ENCODE measurements at places on chromosomes 1 and 21. TPM values are rescaled to one million over a fixed set of nuclear protein-coding genes. Genes with fewer than 3 reads are reported as not detected.
A peak's percentile ranks its signal among the peaks of the same experiment; 100 is the strongest.

GRCh38 chr1:27314169-27314568, 7.8 kb upstream of the TMEM222 start:
- H3K27me3 ChIP-seq: peaks cover 5% of the 10 kb centered on the region
- no peaks in the 10 kb centered on the region for H3K4me1 ChIP-seq
- no peak overlapping the region for H3K4me3 ChIP-seq
- no peak overlapping the region for H3K27ac ChIP-seq

GRCh38 chr1:118155106-118155505, 29.9 kb downstream of the SPAG17 start:
- no peaks in the 10 kb centered on the region for H3K27me3 ChIP-seq
- no peak for DNase-seq
- H3K36me3 ChIP-seq: no peaks in the 10 kb centered on the region
- no peak overlapping the region for H3K27ac ChIP-seq
- no peak overlapping the region for H3K4me3 ChIP-seq

GNG12 gene
- 101 TPM for total RNA-seq

MMEL1 gene
- total RNA-seq: not detected

CD160 gene
- total RNA-seq: not detected

- peak within 1 kb of the TSS; percentile 34 for H3K4me3 ChIP-seq
- H3K4me1 ChIP-seq: no peaks in the 10 kb centered on the region
- H3K27ac ChIP-seq: no peak within 1 kb of the TSS
These were observed at the start of gene FAM43B for GRCh38 chr1:20551945-20552727. Gene FAM43B, plus strand, starts transcription at chr1:20552573. Its CDS starts 401 bp downstream, at chr1:20552974.

GRCh38 chr1:187010571-187011309, 182.0 kb downstream of the PLA2G4A start:
- no peaks in the 10 kb centered on the region for H3K36me3 ChIP-seq
- H3K4me3 ChIP-seq: no peak overlapping the region
- H3K4me1 ChIP-seq: no peaks in the 10 kb centered on the region
- H3K27ac ChIP-seq: no peak overlapping the region
- H3K27me3 ChIP-seq: no peaks in the 10 kb centered on the region

GRCh38 chr1:154335025-154335714, 9.8 kb downstream of the ATP8B2 start:
- no peaks in the 10 kb centered on the region for H3K27me3 ChIP-seq
- no peak overlapping the region for H3K4me3 ChIP-seq
- H3K27ac ChIP-seq: no peak overlapping the region
- H3K36me3 ChIP-seq: peaks cover 46% of the 10 kb centered on the region
- H3K4me1 ChIP-seq: peaks cover 4% of the 10 kb centered on the region
- peak; percentile 51 for DNase-seq

AGT gene
- 3.0 TPM for total RNA-seq

GBP6 gene
- not detected for total RNA-seq

Measured in astrocyte (in vitro differentiated cells and primary cell).